ENCODE measurements at places on chromosomes 1 and 21. TPM values are rescaled to one million over a fixed set of nuclear protein-coding genes. Genes with fewer than 3 reads are reported as not detected.

Gene C1orf141
- not detected for total RNA-seq

GRCh38 chr1:30414851-30415165 is 308.6 kb downstream of the MATN1 start:
- H3K4me3 ChIP-seq = no peak overlapping the region
- no peaks in the 10 kb centered on the region for H3K4me1 ChIP-seq
- H3K27me3 ChIP-seq = no peaks in the 10 kb centered on the region
- no peak for DNase-seq

DNA sequence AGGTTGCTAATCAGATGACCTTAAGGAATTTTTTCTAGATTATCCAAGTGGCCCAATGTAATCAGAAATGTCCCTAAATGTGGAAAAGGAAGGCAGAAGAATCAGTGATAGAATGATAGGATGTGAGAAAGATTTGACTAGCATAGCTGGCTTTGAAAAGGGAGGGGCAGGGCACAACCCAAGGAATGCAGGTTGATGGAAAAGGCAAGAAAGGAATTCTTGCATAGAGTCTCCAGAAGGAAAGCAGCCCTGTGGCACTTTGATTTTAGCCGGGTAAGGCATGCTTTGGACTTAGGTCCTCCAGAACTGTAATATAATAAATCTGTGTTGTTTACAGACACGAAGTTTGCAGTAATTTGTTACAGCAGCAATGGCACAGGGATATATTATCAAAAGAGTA is 375.7 kb upstream of the B3GALT2 start:
- DNase-seq = no peak
- H3K27ac ChIP-seq = no peak overlapping the region
- H3K4me3 ChIP-seq = no peak overlapping the region
- H3K4me1 ChIP-seq = no peaks in the 10 kb centered on the region

Gene MATN1
- total RNA-seq = 0.59 TPM

Gene TMPRSS2
- 111 TPM for total RNA-seq

DNA sequence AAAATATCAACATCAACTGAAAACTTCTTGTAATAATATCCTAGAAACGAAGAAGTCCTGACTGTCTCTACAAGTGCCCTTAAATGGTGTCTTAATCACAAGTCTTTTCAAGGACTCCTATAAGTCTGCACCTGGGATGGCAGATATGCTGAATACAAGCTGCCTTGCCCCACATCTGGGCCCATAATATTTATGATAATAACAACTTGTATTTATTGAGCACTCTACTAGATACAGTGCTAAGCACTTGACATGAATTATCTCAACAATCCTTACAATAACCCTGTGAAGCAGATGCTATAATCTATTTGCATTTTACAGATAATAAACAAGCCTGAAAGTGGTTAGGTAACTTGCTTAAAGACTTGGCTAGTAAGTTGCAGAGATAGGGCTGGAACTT is 78.0 kb upstream of the ZNF648 start:
- H3K27ac ChIP-seq = no peak overlapping the region
- no peaks in the 10 kb centered on the region for H3K36me3 ChIP-seq
- no peaks in the 10 kb centered on the region for H3K27me3 ChIP-seq
- H3K4me1 ChIP-seq = no peaks in the 10 kb centered on the region
- no peak for DNase-seq

DNA sequence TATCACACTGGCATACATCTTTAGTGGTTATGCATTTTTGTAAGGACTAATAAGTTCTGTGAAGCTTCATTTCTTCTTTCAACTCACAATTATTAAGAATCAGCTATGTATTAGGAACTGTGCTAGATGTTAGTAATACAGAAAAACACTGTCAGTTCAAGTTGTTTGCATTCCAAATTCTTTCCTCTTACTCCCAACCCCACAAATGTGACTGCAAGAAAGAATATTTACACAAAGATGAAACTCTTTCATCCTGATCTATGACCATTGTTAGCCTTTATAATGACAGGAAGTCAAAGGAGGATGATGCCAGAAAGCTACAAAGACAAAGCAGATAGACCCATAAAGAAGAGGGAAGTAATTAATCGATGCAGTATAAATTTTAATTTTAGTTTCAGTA is 21.0 kb upstream of the GADD45A start:
- no peak overlapping the region for H3K4me3 ChIP-seq
- DNase-seq = no peak
- H3K36me3 ChIP-seq = no peaks in the 10 kb centered on the region
- H3K27me3 ChIP-seq = no peaks in the 10 kb centered on the region
- H3K4me1 ChIP-seq = peaks cover 3% of the 10 kb centered on the region

DNA sequence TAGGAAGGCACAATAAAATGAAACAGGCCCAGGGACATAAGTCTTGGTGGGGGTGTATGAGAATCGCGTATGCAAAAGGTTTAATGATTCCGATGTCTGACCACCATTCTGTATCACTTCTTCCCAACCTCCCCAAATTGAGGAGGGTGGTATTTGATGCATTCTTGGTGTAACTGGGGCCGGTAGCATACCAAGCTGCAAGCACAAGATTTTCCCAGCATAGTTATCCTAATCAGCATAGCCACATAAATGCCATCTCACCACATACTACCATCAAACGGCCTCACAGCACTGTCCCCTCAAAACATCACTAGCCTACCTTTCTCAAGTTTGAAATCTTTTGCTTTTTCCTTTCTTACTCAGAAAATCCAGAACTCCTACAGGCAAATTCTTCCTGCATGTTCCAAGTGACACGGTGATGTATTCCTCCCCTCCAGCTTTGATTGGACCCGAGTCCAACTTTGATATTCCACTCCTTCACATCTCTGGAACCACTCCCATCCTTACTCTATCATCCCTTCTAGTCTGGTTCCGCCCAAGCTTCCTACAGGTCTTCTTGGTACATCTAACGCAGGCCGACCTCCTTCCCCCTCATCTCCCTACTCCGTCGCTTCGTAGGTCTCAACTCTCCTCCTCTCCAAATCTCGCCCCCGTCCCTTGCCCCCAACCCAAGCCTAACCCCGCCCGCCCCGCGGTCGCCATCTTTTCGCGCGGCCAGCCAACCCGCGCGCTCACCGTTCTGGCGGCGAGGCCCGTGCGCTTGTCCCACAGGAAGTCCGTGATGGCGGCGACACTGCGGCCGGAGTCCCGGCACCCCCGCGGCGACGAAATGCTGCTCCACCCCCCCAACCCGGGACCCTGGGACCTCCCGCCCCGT is 600 bp downstream of the CLK2 start:
- H3K27me3 ChIP-seq = no peaks in the 10 kb centered on the region
- peaks cover 14% of the 10 kb centered on the region for H3K4me1 ChIP-seq
- no peak for DNase-seq
- peak overlapping the region; percentile 90 for H3K27ac ChIP-seq
- H3K4me3 ChIP-seq = peak overlapping the region; percentile 67

DNA sequence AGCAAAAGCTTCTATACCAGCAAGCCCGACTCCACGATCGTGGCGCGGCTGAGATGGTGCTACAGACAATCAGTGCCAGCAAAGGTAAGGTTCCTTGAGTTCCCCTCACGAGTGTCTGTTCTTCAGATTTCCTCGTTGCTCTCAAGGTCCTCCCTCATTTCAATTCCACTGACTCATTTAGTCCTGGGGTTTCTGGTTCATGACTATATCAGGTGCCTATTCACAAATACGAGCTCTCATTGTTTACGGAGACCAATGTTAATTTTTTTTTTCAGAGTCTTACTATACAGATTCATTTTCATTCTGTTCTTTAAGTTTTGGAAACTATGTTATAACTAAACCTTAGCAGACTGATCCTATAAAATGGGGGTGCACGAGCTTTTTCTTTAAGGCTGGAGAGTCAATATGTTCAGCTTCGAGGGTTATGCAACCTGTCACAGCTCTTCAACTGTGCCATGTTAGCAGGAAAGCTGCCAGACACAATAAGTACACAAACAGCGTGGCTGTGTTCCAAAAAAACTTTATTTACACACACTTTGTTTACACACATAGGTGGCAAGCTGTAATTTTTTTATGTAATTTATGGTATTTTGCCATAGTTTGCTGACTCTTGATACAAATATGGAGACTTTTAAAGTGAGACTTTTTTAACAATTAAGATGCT is 134.3 kb downstream of the ZP4 start:
- H3K27me3 ChIP-seq = no peaks in the 10 kb centered on the region

Gene GSTM5
- total RNA-seq = not detected

Gene AADACL4
- total RNA-seq = not detected

DNA sequence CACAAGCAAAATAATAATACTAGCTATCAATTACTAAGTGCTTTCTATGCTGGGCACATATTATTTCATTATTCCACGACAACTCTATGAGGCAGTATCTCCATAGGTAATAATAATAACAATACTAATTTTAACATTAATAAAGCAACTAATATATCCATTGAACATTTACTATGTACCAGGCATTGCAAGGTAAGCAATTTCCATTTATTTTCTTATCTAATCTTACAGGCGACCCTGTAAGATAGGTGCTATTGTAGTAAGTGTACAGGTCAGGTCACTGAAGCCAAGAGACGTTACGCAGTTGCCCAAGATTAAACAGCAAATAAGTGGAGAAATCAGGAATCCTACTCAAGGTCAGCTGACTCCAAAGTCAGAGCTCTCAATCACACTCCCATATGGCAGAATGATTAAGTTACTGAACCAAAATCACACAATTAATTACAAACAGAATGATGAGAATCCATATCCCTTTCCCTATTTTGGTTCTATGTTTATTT is 198.4 kb downstream of the SLC45A1 start:
- DNase-seq = no peak
- H3K4me1 ChIP-seq = no peaks in the 10 kb centered on the region
- no peak overlapping the region for H3K27ac ChIP-seq
- no peak overlapping the region for H3K4me3 ChIP-seq
- no peaks in the 10 kb centered on the region for H3K36me3 ChIP-seq

DNA sequence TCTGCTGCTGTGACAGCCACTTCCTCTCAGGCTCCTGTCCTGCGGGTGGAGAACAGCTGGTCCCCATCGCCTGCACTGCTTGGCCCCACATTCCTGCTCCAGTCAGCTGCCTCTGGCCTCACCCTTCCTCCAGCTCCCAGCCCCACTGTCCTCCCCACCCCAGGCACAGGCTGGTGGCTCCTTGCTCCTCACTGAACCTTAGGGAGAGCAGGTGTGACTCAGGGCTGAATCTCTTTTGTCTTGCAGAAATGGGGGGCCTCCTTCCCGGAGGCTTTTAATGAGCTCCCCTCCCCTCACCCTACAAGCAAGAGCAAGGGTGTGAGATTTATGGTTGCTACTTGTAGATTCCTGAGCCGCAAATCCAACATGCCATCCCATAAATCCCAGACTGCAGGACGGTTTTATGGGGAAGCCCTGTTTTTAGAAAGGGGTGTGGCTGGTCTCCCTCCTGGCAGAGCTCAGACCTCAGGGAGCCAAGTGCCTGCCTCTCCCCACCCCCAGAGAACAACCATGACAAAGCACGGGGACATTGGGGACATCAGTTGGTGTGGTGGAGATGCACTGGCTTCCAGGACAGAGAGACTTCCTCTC is 15.2 kb downstream of the CDK18 start:
- DNase-seq = no peak
- no peaks in the 10 kb centered on the region for H3K36me3 ChIP-seq
- peaks cover 6% of the 10 kb centered on the region for H3K4me1 ChIP-seq
- H3K27me3 ChIP-seq = no peaks in the 10 kb centered on the region
- no peak overlapping the region for H3K4me3 ChIP-seq

DNA sequence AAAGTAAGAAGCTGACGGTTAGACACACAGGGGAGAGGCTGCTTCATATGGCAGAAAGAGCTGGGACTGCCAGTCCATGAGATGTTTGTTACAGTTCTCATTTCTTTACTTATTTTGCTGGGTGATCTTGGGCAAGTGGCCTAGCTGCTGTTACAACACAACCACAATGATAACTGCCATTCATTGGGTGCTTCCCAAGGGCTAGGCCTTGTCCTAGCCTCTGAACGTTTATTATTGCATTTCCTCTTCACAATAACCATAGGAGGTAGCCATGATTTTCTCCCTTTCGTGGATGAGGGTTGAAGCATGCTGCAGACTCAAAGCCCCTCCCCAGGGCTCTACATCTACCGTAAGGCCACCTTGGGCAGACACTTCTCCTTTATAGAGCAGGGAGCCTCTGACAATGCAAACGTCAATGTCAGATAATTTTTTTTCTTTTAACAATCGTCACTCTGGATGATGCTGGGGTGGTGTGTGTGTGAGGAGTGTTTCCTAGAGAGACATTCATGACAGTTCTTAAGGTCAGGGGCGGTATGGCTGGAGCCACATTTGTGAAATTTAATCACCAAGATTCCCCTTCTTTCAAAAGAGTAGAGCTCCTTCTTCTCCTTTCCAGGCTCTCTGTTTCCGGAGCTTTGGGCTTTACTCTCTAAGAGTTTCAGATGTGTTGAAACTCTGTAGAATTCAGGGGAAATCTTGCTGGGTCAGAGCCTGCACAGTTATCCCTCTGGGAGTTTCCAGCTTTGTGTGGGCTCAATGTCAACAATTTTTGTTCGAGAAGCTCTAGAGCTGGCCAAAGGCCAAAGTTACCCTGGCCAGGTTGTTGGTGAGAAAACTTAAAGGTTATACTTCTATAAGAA is 138.5 kb upstream of the SGIP1 start:
- H3K27ac ChIP-seq = no peak overlapping the region
- H3K4me3 ChIP-seq = no peak overlapping the region
- no peaks in the 10 kb centered on the region for H3K4me1 ChIP-seq
- H3K36me3 ChIP-seq = no peaks in the 10 kb centered on the region
- H3K27me3 ChIP-seq = no peaks in the 10 kb centered on the region

DNA sequence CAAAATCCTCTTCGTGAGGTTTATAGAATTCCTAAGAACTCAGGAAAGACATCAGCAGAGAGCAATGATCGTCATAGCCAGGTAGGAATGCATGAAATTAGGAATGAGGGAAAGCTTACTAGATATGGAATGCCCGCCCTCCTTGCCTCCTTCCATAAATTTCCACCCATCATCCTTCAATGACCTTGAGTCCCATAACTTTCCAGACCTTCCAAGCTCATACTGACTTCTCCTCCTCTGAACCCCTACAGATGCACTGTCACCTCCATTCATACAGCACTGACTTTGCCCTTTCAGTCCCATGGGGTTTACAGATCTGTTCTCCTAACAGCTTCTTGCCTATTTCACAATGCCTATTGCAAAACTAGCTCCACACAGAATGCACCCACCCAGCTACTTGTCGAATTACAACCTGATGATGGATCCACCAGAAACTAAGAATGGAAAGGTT is 23.8 kb upstream of the PPP1R15B start:
- H3K27me3 ChIP-seq = no peaks in the 10 kb centered on the region
- no peak overlapping the region for H3K4me3 ChIP-seq
- peaks cover 3% of the 10 kb centered on the region for H3K4me1 ChIP-seq
- no peak overlapping the region for H3K27ac ChIP-seq
- no peaks in the 10 kb centered on the region for H3K36me3 ChIP-seq
- DNase-seq = no peak

DNA sequence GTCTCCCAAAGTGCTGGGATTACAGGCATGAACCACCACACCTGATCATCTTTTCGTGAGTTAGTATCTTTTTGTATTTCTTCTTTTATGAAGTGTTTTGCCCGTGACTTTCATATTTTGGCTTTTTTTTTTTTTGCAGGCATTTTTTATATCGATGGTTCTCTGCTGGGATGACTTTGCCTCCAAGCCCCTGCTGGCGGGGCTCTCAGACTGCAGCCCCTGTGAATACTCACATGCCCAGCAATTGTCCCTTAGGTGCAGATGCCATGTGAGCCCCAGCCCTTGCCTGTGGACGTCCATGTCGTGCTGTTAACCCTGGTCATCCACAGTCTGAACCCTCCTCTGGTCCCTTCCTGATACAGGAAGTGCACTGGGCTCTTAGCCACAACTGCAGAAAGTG is 21.7 kb downstream of the CRYAA start:
- DNase-seq = no peak
- no peak overlapping the region for H3K27ac ChIP-seq
- H3K36me3 ChIP-seq = no peaks in the 10 kb centered on the region
- no peaks in the 10 kb centered on the region for H3K4me1 ChIP-seq
- H3K27me3 ChIP-seq = no peaks in the 10 kb centered on the region

All from Panc1 (cell line).